Glomerular endothelial cell (primary cell): ENCODE measurements at places on chromosomes 12 and 14.

DNA sequence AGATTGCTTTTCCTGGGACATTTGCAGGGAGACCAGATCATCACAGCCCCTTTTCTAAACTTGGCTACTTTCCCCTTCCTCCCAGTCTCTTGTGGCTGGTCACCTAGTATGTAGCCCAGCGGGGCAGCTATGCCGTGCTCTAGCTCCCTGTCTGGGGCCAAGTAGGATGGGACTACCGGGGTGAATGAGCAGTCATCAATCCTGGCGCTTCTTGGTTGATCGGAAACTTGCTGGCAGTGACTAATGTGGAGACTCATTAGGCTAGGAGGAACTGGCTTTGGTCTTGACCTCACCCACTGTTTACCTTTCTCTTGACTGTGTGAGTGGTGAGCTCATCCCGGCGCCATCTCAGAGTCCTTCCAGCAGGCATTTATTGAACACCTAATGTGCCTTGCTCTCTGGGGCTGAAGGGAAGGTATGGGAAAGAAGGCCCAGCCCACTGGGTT is 15.9 kb downstream of the PLEKHG3 start:
- peak; percentile 9 for DNase-seq

- no peak for DNase-seq
Observed at GRCh38 chr14:50417853-50418252, 21.2 kb upstream of the CDKL1 start.

GRCh38 chr12:26803552-26803951 is 29.4 kb downstream of the ITPR2 start:
- DNase-seq: no peak

DNA sequence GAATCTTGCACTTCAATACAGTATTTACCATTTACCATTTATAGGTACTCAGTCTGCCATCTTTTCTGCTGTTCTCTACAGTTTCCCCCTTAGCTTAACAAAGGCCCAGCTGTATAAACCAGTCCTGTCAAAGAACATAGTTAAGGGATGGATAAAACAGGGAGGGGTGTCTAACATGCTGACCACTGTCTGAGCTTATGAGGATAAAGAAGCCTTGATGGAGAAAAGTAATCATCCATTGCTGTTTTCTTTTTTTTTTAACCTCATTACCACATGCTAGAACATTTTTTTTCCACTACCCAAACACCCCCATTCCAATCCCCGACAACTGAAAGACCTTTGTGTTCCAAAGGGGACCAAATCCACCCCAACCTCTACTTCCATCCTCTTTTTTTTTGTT is 39.9 kb downstream of the SOX5 start:
- no peak for DNase-seq

DNA sequence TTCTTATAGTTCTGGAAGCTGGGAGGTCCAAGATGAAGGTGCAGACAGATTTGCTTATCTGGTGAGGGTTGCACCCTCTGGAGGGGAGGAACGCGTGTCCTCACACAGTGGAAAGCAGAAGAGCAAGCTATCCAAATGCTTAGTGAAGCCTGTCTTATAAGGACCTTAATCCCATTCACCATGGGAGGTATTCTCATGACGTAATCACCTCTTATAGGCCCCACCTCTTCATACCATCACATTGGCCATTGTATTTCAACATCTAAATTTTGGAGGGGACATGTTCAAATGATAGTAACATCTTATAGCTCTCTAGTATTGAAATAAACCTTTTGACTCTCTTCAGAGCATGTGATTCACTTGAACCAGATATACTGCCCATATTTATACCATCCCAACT is 105.0 kb upstream of the MYF6 start:
- no peak for DNase-seq

DNA sequence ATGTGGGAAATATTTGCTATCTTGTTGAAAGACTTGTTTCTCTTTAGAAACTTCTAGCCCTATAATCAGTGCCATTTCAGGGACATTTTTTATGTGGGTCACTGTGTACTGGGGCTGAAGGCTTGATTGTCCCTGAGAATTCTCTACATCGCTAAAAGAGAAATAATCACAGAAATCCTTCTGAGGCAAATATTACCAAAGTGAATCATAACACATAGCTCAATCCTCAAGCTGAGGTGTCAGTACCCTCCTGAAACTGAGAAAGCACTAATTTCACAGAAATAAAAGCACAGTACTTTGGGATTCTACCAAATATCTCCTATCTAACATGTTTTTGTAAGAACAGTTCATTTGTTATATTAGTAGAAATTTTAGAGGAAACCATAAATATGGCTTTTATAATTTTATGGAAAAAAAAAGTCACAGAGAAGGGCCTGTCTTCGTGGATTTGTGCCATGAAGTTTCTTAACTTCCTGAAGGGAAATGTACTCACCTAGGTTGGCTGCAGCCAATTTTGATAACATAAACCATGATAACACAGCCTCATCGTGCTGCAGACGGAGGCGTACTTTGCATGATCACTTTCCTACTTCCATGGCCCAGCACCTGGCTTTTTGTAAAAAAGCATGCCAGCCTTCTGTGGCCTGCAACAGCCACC is 163.7 kb upstream of the HIF1A start:
- DNase-seq: no peak

DNA sequence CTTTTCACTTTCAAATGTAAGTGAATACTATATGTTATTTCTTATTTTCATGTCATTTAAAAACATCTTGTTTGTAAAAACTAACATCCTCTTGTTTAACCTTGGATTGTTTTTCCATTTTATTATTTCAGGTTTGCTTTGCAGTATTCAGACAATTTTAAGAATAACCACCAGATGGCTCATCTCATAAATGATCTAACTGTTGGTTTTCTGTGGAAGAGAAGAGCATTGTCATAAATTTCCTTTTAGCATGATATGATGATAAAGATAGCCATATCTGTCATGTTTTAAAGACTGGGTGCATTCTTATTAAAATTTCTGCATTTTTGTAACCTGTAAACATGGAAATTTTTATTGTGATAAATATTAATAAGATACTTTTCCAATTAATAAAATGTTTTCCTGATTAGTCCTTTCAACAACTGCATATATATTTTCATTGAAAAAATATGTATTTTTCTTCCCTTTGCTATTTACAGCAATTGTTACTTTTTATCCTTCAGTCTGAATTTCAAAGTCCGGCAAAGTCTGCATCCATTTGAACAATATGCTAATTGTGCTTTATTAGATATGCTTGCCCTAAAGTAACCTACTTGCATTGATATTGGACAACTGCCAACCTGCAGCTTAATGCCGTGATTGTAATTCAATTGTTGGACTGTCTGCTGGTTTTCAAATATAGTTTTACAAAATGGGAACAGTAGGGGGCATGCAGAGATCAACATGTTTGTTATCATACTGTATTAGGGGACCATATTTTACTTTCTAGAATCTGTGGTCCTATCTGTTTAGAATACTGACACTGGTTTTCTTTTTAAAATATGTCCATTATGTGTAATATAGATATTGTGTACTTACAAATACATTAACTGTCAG is 163.4 kb downstream of the GARIN6 start:
- no peak for DNase-seq

DNA sequence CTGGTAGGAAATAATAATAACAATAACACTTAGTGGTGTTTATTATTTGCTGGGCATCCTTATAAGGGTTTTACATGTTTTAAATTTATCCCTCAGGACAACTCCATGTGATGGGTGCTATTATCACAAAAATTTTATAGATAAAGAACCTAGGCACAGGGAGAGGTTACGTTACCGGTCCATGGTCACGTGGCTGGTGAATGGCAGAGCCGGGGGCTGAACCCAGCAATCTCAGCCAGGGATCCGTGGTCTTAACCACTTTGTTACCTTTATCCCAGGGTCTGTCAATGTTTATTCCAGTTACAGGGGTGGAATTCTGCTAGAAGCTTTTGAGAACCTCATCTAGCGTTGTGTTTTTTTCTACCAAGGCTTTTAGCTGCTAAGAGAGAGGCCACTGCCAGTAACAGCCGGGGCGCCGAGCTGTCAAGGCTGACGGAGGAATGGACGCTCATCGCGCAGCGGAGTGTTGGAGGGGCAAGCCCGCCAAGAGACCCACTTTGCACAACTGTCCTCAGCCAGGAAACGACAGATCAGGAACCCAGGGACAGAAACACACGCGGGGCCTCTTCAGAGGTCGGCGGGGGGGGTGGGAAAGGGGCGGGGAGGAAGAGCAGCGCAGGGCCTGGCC is 418 bp downstream of the AMN1 start:
- DNase-seq: no peak

- DNase-seq: no peak
Observed at GRCh38 chr14:60878536-60878935, 102.3 kb downstream of the TRMT5 start.

DNA sequence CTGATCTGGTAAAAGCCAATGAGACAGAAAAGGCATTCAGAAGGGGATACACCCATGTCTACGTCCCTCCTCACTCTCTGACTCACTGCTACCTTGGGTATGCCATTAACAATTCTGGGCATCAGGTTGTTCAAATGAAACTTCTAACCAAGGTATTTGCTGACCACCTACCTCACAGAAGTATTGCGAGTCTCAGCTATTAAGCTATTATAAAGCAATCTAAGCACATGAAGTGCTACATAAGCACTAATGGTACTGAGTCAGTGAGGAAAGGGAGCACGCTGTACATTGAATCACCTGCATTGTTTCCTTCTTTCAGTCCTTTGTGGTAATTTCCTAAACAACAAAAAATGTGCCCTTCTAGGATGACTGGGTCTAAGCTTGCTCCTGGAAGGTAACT is 62.8 kb upstream of the CCDC91 start:
- no peak for DNase-seq

GRCh38 chr12:115259968-115260747 is 576.2 kb upstream of the TBX3 start:
- DNase-seq: no peak

DNA sequence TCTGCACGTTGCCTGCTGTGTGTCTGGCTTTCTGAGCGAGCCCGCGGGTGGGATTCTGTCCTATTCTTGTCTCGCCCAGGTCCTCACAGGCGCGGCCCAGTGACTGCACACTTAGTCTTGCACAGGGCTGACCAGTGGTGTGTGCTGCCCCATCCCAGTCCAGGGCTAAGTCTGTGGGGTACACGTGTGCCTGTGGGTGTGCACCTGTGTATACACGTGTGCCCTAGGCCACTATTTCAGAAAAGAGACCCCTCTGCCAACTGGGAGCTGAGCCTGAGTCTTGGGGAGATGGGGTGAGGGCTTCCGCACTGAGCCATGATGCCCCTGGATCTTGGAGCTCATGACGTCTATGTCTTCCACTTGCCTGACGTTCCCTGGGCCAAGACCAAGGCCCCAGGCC is 185.5 kb upstream of the PRMT8 start:
- no peak for DNase-seq

DNA sequence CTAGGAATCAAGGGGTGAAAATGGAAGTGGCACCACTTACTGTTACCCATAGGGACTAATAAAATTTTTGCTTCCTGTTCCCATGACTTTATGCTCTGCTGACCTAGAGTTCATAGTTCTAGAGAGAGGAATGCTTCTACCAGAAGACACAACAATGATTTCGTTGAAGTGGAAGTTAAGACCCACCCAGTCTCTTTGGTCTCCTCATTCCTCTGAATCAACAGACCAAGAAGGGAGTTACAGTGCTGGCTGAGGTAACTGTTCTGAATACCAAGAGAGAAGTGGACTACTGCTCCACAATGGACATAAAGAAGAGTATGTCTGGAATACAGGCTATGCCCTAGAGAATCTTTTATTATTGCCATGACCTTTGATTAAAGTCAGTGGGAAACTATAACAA is 23.5 kb upstream of the DYRK2 start:
- DNase-seq: no peak

GRCh38 chr12:24072302-24072701 is 122.8 kb upstream of the SOX5 start:
- DNase-seq: no peak

DNA sequence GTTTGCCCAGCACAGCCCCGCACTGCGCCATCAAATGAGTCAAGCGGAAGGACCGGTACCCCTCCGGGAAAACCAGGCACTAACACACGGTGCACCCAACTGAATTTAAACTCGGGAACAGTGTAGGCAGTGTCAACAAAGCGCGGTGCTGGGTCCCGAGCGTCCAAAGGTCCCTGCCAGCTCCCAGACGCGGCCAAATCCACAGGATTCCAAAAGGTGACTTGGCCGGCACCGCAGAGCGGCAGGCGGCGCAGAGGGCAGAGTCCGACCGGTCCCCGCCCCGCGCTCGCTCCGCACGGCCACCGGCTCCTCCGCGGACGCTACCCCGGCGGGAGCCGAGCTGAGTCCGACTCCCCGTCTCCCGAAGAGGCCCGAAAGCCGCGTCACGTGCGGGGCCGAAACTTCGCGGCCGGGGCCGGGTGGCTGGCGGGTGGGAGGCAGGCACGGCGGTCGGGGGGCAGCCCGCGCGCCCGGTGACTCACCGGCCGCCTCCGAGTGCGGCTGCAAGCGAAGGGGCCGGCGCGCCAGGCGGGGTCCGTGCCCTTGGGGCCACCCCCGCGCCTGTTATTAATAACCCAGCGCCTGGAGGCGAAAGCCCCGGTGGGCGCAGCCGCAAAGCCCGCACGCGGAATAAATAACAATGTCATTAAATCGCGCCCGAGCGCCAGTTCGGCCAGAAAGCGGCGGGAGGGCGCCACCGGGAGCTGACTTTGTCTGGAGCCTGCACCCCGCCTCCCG is 863 bp downstream of the DENND5B start:
- no peak for DNase-seq

DNA sequence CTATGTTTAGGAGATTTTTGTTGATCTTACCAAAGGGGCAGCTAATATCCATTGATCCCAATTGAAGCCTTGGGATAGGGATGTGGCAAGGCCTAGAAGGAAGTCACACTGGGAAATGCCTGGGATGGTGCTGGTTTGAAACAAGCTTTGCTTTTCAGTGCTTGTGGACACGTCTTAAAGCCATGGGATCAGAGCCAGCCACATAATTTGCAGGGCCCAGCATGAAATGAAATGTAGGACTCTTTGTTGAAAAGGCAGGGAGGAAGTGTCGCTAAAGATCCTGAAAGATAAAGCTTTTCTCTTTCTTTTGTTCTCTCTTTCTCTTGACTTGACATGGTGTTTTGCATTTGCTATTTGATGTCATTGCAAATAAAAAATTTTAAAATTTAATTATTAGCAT is 5.0 kb downstream of the TTC9 start:
- no peak for DNase-seq

DNA sequence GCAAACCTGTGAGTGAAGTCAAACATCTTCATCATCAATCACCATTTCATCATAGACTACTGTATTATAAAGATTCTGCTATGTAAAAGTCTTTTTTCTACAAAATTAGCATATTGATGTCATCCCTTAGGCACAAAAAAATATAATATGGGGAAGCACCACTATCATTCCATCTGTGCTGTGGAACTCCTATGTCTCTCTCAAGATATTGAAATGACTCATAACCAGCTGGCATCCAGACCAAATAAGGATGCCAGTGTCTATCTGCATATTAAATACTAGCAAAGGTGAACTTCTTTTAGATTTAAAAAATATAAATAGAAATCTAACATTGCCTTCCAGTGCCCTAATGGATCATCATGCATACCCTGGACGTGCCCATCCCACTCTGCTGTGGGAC is 17.9 kb upstream of the DCAF5 start:
- no peak for DNase-seq

DNA sequence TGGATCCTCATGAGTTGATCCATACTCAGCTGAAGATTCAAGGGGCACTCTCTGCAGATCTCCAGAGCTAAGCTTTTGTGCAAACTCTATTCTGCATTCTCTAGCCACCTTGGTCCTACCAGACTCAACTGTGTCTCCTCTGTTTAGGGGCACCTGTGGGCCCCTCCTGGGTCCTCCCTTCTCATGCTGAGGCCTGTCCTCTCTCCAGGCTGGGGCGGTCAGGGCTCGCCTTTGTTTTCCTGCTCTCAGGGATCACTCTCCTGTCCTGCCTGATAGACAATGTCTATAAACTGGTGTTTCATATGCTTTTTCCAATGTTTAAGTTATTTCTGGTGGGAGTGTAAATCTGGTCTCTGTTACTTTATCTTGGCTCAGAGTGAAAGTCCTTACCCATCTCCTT is 11.6 kb upstream of the KIF26A start:
- no peak for DNase-seq
